SK-N-MC (cell line): ENCODE measurements at places on chromosomes 7 and 10.

DNA sequence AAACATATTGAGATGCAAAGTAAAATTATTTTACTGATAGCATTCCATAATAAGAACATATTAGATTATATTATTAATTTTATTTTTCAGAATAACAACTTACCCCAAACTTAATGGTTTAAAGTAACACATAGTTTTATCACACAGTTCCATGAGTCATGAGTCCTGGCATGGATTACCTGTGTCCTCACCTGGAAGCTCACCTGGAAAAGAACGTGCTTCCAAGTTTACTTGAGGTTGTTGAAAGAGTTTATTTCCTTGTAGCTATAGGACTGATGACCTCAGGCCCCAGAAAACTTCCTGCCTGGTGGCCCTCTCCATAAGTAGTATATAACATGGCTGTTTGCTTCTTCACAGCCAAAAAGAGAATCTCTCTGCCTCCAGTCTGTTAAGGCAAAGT, 254.6 kb downstream of the TFEC start:
- no peak for DNase-seq

- DNase-seq, result no peak
These were observed 154.7 kb upstream of the AOAH start for GRCh38 chr7:36879021-36879420.

DNA sequence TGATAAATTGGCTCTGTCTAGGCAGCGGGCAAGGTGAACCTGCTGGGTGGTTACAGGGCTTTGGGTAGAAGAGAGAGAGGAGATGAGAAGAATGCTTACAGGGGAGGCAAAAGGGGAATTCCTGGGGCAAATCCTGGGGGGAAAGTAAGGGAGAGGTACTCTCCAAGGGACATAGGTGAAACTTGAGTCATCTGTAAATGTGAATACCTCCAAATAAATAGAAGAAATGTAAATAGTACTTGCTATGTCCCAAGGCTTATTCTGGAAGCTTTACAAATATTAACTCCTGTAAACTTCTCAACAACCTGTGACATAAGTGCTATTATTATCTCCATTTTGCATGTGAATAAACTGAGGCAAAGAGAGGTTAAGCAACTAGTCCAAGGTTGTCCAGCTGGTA, 57.7 kb upstream of the CDK13 start:
- no peak for DNase-seq

DNA sequence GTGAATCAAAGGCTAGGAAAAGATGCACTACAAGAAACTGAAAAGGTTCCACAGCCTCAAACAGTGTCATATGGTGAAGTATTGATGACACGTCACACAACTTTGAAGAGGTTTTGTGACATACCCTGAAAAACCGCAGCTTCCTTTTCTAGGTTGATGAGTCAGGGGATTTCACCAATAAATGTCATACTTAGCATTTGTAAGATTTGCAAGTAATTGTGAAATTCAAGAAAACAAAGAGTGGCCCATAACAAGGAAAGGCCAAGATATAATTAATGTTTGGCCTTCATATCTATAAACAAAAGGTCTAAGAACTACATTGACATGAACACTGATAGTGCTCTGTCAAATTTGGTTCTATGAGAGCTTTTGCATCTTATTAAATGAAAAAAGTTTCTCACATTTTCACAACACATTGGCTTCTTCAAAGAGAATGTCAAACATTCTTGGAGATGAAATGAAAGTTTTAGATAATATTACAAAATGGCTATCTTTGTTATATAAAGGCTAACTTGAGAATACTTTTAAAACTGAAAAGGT, 62.0 kb upstream of the NAMPT start:
- peak; percentile 50 for DNase-seq

DNA sequence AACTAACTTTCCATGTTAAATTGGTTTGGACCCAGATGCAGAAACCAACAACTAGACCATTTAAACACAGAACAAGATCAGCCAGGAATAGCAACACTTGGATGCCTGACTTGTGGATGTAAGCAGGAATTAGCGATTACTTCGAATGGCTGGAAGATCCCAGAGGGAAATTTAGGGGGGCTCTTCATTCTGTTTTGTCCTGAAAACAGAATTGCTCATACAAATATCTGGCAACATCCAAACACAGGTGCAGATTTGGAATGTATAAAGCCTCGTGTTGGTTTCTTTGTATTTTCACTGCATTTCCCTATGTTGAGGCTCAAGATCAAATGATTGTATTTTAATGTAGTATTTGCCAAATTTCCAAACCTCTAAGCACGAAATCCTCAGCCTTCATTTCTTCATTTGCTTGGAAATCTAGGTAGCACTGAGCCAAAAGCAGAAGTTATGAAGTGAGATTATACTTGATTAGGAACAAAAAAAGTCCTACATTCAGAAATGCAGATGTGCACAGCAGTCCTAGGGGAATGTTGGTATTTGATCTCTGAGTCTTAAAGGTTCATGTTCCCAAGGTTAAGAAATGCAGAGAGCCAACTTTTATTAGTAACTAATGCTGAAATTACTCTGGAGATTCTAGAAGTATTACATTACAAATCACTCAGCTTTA, 248.7 kb upstream of the TCF7L2 start:
- DNase-seq, result no peak

- DNase-seq, result no peak
These were observed 258.7 kb downstream of the ELFN1 start for GRCh38 chr7:1928645-1929348.

DNA sequence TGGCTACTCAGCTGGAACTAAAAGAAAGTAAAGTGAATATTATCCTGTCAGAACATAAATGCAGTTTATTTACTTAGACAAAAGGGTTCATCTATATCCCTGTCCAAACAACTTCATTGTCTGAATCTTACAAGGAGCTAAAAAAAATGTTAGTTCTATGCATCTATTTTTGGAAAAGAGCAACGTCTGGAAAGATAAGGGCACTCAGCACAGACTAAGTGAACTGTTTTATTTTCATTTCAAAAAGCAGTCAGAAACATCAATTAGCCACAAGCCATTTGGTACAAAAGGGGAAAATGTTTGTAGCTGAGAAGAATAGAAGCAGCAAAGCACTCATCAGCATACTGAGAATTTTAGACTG, 245.5 kb downstream of the FOXP2 start:
- no peak for DNase-seq

GRCh38 chr10:5443429-5443828, 31.1 kb downstream of the NET1 start:
- DNase-seq, result no peak

DNA sequence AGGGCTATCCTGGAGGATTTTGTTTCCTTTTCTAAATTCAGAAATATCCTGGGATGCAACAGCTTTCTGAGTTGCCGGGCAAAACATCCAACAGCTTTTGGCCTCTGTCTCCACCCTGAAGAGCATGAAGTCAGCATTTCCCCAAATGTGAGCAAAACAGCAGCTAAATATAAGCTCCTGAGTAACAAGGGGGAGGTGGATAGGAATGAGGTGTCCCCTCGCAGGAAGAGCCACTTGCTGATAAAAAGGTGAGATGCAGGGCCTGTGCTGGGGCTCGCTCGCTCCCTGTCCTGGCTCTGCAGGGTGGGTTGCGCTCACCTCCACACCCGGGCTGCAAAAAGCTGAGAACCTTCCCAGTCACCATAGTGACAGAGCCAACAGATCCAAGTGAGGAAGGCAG, 264.3 kb downstream of the ZEB1 start:
- no peak for DNase-seq

- DNase-seq, result no peak
These were observed 607.8 kb downstream of the PTPRN2 start for GRCh38 chr7:157979636-157980340.

DNA sequence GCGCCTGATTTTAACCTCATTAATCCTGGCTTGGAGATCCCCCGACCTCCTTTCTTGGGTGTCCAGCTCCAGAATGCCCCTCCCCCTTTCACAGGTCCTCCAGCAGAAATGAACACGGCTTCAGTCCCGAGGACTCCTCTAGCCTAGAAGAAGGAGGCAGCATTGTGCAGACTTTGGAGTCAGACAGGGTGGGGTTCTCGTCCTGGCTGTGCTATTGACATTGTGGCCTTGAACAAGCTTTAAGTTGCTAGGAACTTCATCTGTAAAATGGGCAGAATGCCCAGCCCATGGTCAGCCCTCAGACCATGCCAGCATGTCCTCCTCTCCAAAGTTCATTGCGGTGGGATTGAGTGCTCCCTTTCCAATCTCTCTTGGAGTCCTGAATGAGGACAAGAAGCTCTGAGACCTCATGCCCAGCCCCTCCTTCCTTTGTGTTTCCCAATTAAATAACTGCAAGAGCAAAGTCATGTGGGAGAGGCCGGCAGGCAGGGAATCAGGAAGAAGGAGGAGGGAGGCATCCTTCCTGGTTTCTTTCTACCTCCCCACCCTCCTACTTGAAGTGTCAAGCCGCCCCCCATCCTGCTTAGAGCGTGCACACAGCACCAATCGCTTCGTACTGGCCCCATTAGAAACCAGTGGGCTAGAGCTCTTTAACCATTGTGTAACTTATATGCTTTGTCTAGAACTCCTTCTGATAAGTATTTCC, 86.4 kb downstream of the RBM20 start:
- no peak for DNase-seq

GRCh38 chr10:8102708-8103401, 48.4 kb downstream of the GATA3 start:
- no peak for DNase-seq

DNA sequence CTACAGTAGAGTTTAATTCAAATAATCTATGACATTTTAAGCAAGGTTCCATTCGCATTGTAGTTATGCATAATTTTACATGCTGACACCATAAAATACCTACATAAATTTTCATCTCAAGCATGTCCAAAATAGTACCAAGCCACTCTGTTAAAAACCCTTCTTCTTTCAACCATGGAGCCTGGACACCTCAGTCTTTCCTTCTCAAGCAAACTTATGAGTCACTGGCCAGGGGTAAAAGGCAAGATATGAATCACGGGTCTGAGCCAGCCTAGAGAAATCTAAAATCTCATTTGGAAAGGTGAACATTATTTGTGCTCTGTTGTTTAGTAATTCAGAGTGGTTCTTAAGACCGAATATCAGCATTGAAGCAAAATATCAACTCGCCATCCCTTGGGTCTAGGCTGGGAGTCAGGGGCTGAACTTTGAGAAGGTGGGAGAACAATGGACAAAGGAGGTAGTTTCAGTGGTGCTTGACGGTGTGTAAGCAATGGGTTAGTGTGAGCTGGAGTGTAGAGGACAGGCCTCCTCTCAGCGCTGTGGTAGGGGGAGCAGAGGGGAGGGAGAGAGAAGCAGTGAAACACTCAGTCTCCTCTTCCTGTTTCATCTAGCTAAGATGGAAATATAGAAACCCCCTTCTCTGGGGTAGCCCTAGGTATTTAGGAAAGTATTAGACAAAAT, 19.1 kb upstream of the GPAM start:
- no peak for DNase-seq

- DNase-seq, result no peak
These were observed 454.4 kb downstream of the HTR7 start for GRCh38 chr10:90403211-90404000.

DNA sequence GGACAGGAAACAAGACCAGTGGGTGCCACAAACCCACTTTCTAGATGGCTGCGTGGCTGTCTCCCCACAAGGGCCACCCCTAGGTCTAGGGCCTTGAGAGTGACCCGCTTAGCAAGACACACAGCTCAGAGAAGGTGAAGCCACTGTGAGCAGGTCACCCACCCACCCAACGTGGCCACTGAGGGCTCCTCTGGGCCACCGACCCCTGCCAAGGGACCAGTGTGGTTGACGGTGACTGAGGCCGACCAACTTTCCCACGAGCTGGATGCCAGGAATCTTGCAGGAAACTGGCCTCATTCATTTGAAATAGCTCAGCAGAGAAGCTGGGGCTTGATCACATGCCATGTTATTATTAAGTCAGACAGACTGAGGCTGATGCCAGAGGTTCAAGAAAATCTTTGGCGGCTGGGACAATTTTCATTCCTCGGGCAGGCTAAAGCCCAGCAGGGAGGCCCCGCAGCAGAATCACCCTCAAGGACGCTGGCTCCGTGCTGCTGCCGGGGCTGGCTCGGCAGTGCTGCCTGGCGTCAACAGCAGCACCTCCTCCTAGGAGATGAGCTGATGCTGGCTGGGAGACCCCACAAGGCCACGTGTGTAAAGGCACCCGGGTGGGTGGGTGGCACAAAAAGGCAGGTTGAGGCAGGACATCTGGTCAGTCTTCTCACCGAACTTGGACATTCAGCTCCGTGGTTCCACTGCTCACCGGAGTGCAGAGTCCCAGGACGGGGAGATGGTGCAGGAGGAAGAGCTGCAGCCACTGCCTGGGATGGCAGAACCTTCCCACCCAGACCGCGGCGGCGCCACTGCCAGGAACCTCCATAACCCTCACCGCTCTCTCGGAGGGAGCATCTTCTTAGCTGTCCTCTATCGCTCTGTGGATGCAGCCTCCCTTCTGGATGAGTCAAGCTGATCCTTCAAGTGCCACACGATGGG, 57.8 kb downstream of the ZRANB1 start:
- no peak for DNase-seq

GRCh38 chr10:3747248-3747960, 37.6 kb downstream of the KLF6 start:
- no peak for DNase-seq

DNA sequence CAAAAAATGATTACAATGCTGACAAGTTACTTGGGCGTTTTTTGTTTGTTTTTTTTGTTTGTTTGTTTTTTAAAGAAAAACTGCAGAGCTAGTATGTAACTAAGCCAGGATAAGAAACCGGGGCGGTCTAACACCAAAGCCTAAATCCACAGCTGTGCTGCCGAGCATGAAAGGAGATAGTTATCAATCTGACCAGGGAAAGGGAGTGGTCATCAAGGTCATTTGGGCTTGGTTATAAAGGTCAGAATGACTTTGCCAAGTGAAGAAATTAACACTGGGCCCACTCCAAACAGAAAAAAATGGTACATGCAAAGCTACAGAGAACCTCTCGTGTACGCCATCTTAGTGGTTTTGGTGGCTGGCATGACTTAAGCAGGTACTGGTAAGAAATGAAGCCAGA, 104.7 kb downstream of the SRPK2 start:
- DNase-seq, result no peak

DNA sequence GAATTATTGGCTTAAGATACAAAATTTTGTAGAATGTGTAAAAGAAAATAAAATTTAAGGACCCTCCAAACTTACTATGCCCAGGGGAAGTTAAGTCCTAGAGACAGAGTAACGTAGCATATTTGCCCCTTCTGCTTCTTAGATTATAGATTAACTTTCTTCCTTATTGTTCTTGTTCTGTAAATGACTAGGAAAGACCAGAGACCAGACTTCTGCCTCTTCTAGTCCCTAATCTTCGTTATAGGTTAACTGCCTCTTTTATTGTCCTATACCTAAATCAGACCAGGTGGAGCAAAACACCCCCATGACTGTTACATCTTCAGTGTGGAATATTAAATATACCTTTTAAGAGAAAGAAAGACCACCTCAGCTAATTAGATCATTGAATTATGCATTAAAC, 160.5 kb downstream of the PHTF2 start:
- no peak for DNase-seq
